ENCODE measurements at places on chromosomes 7 and 10. TPM values are rescaled to one million over a fixed set of nuclear protein-coding genes. Genes with fewer than 3 reads are reported as not detected.

- no peak for DNase-seq
Observed at GRCh38 chr7:35645691-35646090, 49.2 kb downstream of the HERPUD2 start.

DNA sequence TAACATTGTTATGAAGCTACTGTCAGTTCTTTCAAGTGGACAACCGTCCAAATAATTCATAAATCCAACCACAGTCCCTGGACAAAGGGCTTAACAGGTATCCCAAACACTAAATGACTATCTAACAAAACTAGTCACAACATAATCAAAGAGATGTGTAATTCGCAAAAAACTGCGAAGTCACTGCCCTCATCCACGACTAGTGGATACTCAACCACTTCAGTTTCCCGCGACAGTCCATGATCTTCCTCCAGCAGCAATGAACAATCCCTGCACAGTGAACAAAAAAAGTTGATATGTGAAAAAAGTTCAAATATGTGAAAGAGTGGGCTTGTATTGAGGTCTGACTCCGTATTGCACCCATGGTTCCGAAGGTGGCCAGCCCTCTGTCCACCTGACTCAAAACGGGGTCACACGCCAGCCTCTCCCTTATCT, 287 bp downstream of the DCLRE1A start:
- DNase-seq = no peak

- DNase-seq = peak; percentile 64
Observed at GRCh38 chr7:48154792-48155413, 16.4 kb upstream of the ABCA13 start.

GRCh38 chr10:22158426-22158825, 59.4 kb downstream of the EBLN1 start:
- no peak for DNase-seq

The TAS2R5 gene
- total RNA-seq = 1.1 TPM

Data from cardiac muscle cell (in vitro differentiated cells and primary cell).